Activated CD8-positive, alpha-beta memory T cell treated with anti-CD3 and anti-CD28 coated beads for 1 hour (primary cell): ENCODE measurements at places on chromosomes 3 and 15.

DNA sequence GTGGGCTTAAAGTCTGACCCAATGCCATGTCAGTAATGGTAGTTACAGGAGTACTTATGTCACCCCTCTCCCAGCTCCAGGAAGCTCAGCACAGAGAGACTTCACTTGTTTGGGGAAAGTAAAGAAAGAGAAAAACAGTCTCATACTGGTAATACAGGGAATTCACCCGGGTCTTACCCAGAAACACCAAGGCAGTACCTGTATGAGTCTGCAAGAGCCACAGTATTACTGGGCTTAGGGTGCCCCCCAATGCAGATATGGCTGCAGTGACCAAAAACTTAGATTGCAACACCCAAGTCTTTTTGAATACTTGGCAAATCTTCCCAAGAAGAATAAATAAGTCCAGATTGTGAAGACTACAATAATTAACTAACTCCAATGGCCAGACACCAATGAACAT lies 622.1 kb downstream of the IGSF11 start:
- DNase-seq, result no peak

DNA sequence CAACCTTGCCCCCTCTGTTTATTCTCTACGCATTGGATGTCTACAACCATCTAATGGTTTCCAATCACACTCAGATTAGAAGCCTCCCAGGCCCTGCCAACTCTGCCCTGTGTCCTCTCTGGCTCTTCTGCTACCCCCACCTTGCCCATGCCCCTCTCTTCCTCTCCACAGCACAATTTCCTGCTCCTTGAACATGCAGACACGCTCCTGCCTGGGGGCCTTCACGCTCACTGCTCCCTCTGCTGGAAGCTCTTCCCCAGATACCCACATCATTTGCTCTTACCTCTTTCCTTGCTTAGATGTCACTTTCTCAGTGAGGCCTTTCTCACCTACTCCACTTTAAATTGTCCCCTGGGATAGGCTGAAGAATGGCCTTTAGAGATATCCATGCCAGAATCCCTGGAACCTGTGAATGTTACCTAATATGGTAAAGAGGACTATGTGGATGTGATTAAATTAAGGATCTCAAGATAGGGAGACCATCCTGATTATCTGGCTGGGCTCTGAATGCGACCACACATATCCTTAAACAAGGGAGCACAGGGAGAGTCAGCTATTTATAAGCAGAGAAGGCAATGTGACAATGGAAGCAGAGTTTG lies 9.9 kb downstream of the KY start:
- no peak for DNase-seq

DNA sequence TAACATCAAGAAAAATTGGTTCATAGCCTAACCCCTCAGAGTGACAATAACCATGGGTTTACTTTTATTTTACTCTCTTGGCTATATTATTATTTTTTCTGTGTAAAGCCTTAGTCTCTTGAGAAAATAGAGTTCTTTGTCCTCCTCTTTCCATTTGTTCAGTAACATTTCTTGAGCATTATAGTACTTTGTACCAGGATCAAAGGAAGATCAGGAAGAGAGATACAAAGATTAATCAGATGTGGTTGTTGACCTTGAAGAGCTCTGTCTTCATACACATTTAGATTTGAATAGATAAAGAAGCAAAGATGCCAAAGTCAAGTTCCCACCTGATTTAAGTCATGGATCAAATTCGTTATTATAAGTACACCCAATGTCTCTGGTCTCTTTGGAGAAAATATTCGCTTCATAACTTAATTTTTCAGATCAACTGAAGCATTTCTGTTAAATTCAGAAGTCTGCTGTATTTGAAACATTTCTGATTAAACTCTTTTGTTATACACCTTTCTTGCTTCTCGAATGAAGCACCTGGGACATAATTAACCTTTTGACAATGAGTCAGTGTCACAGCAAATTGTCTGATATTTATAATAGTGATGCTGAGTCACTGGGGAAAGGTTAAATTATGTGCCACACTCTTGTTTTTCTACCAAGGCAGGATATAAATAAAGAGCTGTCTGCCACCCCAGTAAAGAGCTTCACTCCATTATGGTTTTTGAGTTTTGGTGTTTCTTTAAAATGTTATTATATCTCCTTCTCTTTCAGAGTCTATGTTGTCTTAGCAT lies 100.2 kb downstream of the GHSR start:
- DNase-seq, result no peak

- DNase-seq, result no peak
Observed at GRCh38 chr15:77573802-77574201, 58.9 kb downstream of the LINGO1 start.

GRCh38 chr3:130341388-130341787 lies 4.1 kb upstream of the COL6A5 start:
- no peak for DNase-seq

- no peak for DNase-seq
Observed at GRCh38 chr3:66477856-66478255, 23.0 kb downstream of the LRIG1 start.
